Vagina (tissue), 2 donors: ENCODE measurements at places on chromosomes 16 and 17.

GRCh38 chr17:68277807-68278206, 13.1 kb downstream of the SLC16A6 start:
- DNase-seq, result peak; percentile 3

- no peak for DNase-seq
These were observed 21.1 kb upstream of the JPT2 start for GRCh38 chr16:1656808-1657617.

- peak; percentile 27 for DNase-seq
These were observed 12.0 kb downstream of the CRLF3 start for GRCh38 chr17:30812218-30813177.

DNA sequence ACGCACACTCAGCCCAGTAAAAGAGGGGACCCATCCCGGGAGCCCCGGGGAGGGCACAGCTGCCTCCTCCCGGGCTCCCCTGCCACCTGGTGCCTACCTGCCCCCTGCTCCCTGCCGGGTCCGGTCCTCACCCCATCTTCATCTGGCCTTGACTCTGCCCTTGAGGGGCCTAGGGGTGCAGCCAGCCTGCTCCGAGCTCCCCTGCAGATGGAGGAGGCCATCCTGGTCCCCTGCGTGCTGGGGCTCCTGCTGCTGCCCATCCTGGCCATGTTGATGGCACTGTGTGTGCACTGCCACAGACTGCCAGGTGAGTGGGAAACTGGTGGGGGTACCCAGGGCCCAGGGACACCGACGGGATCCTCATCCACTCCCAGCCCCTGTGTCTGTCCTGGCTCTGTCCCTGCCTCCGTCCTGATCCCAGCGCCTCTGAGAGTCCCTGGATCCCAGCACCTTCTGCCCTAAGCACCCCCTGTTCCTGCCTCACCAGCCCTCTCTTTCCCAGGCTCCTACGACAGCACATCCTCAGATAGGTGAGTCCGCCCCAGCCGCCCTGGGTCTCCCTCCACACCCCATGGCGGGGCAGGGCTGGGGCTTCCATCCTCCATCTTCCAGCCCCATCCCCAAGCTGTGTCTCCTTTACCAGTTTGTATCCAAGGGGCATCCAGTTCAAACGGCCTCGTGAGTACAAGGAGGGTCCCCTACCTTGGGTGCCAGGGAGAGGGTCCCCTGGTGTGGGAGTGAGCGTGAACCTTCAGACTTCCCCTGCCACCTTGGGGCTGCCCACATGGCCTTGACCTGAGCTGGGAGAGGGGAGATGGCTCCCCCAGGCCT, 574 bp downstream of the LAT start:
- DNase-seq, result no peak

GRCh38 chr16:66881014-66881417, 701 bp downstream of the PDP2 start:
- DNase-seq, result no peak

DNA sequence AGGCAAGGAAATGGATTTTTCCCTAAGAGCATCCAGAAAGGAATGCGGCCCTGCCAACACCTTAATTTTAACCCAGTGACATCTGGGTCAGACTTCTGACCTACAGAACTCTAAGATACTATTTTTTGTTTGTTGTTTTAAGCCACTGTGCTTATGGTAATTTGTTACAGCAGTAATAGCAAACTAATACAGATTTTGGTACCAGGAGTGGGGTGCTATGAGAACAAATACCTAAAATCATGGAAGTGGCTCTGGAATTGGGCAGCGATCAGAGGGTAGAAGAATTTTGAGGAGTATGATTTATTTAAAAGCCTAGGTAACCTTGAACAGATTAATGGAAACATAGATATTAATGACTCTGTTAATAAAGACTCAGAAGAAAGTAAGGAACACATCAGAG, 208.2 kb downstream of the ZNF423 start:
- DNase-seq, result no peak

GRCh38 chr16:49581630-49582298, 208.2 kb downstream of the C16orf78 start:
- DNase-seq, result no peak
